NCI-H1105 treated with DMSO at 0.1 percent for 48 hours (cell line): ENCODE measurements at places on chromosomes 5 and 9.

- no peak for DNase-seq
Observed at GRCh38 chr9:126454795-126455194, 128.2 kb downstream of the MVB12B start.

- peak; percentile 10 for DNase-seq
Observed at GRCh38 chr5:113330533-113331208, 104.1 kb downstream of the TSSK1B start.

- DNase-seq = peak; percentile 19
Observed at GRCh38 chr9:92294297-92294676, 790 bp upstream of the IARS1 start.

DNA sequence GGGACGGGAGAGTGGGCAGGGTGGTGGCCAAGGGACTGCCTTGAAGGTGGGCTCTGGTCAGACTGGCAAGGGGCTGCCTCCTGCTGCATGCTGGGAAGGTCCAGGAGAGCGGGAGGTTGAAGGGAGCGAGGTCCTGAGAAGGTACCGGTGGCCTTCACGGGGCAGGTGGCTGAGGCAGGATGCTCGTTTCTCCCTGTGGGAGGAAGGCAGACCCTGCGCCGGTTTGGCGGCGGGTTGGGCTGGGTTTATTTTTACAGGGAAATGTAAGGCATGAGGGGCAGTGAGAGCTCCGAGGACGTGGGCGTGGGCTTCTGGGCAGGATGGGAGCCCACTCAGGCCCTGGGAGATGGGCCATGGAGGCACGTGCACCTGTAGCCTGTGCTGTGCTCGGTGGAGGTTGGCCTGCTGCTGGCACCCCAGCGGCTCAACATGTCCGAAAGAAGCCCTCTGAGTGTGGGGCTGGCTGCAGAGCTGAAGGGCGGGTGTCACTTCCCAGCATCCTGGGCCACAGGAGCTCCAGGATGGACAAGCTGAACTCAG lies 27.3 kb downstream of the IER5L start:
- no peak for DNase-seq

- DNase-seq = no peak
Observed at GRCh38 chr5:126884269-126884819, 107.4 kb downstream of the LMNB1 start.

- DNase-seq = no peak
Observed at GRCh38 chr5:125152044-125152443, 405.6 kb upstream of the ZNF608 start.
